ENCODE measurements at places on chromosomes 3 and 15. TPM values are rescaled to one million over a fixed set of nuclear protein-coding genes. Genes with fewer than 3 reads are reported as not detected.

Gene CHRD
- total RNA-seq, result not detected

Gene ARGFX
- not detected for total RNA-seq

Gene H1-8
- total RNA-seq, result not detected

Gene CKMT1B
- total RNA-seq, result 0.29 TPM

Gene LRRC31
- not detected for total RNA-seq

Gene CNTN6
- not detected for total RNA-seq

Gene NANOGP8
- not detected for total RNA-seq

Gene MASP1
- total RNA-seq, result not detected

Gene ZCWPW2
- 0.19 TPM for total RNA-seq

GRCh38 chr3:7410782-7411181 lies 549.9 kb downstream of the GRM7 start:
- H3K27ac ChIP-seq, result no peak overlapping the region
- H3K4me1 ChIP-seq, result no peaks in the 10 kb centered on the region
- no peaks in the 10 kb centered on the region for H3K36me3 ChIP-seq
- no peaks in the 10 kb centered on the region for H3K27me3 ChIP-seq

DNA sequence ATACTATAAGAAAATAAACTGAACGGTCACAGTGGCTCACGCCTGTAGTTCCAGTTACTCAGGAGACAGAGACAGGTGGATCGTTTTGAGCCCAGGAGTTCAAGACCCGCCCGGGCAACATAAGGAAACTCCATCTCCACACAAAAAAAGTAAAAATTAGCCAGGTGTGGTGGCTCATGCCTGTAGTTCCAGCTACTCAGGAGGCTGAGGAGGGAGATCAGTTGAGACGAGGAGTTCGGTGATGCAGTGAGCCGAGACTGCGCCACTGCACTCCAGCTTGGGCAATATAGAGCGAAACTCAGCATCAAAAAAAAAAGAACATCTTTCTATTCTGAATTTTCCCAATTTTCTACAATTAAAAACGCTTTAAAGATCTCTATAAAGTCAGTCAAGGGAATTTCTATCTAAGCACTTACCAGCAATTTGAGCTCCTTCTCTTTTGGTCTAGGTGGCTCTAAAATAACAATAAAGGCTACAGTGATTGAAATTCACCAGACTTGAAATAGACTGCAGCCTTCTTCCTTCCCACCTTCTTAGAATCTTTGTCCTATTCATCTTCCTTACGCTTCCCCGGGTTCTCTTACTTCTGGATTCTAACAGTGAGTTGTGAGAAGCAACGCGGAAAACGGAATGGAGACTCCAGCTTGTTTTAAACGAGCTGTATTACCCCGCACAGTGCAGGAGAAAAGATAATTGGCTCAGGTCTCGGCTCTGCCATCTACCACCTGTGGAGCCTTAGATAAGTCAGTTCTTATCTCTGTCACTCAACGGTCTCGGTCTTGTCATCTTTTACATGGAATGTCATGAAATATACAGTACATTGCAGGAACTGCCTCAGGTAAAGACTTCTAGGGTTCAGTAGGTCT lies 812 bp upstream of the SEC62 start:
- H3K4me1 ChIP-seq, result peaks cover 46% of the 10 kb centered on the region
- H3K27ac ChIP-seq, result peak overlapping the region; percentile 98
- peak overlapping the region; percentile 87 for H3K4me3 ChIP-seq
- H3K27me3 ChIP-seq, result no peaks in the 10 kb centered on the region
- peaks cover 10% of the 10 kb centered on the region for H3K36me3 ChIP-seq

DNA sequence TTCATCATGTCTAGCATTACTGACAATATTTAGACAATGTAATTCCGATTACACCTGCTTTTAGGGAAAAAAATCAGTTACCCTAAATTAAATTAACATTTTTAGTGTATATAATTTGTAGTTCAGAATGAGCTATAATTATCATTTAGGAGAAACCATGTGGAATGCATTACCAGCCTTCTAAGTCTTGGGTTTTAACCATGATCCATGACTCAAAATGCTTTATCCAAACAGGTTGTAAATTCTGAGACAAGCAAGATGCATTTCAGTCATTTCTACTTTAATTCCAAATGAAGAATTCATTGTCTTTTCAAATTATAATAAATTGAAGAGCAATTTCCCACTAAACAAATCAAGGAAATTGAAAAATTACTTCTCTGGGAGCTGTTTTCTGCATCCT lies 243.7 kb upstream of the LRIG1 start:
- no peak overlapping the region for H3K4me3 ChIP-seq
- H3K27ac ChIP-seq, result no peak overlapping the region
- peaks cover 10% of the 10 kb centered on the region for H3K27me3 ChIP-seq
- no peaks in the 10 kb centered on the region for H3K36me3 ChIP-seq
- no peaks in the 10 kb centered on the region for H3K4me1 ChIP-seq
- DNase-seq, result no peak

DNA sequence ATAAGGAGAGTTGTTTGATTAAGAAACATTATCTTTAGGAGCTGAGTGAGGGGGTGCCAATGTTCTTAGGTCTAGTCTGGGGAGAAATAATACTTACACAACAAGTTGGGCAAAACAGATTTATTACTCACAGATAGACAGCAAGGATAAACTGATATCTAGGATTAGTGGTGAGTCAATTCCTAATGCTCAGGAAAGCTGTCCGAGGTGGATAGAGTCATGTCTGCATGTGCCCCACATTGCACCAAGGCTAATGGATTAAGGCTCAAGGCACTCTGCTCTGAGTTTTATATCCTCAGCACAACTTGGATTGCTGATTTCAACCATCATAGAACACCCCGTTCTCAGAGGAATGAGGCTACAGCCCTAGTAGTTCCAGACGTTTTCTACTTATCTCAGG lies 1042.3 kb downstream of the OTOL1 start:
- no peaks in the 10 kb centered on the region for H3K4me1 ChIP-seq
- H3K27ac ChIP-seq, result no peak overlapping the region
- H3K36me3 ChIP-seq, result no peaks in the 10 kb centered on the region
- no peak for DNase-seq
- H3K4me3 ChIP-seq, result no peak overlapping the region

GRCh38 chr3:33004961-33005360 lies 53.5 kb downstream of the CCR4 start:
- H3K36me3 ChIP-seq, result peaks cover 48% of the 10 kb centered on the region
- DNase-seq, result no peak

GRCh38 chr3:24689353-24689752 lies 194.7 kb upstream of the THRB start:
- H3K27ac ChIP-seq, result no peak overlapping the region
- DNase-seq, result no peak
- H3K36me3 ChIP-seq, result no peaks in the 10 kb centered on the region
- H3K4me1 ChIP-seq, result peaks cover 12% of the 10 kb centered on the region
- no peak overlapping the region for H3K4me3 ChIP-seq

GRCh38 chr15:75069301-75069925 lies 46.0 kb downstream of the PPCDC start:
- H3K4me1 ChIP-seq, result peaks cover 23% of the 10 kb centered on the region
- H3K4me3 ChIP-seq, result no peak overlapping the region
- DNase-seq, result no peak
- H3K36me3 ChIP-seq, result peaks cover 21% of the 10 kb centered on the region
- peaks cover 27% of the 10 kb centered on the region for H3K27me3 ChIP-seq
- H3K27ac ChIP-seq, result peak overlapping the region; percentile 43

DNA sequence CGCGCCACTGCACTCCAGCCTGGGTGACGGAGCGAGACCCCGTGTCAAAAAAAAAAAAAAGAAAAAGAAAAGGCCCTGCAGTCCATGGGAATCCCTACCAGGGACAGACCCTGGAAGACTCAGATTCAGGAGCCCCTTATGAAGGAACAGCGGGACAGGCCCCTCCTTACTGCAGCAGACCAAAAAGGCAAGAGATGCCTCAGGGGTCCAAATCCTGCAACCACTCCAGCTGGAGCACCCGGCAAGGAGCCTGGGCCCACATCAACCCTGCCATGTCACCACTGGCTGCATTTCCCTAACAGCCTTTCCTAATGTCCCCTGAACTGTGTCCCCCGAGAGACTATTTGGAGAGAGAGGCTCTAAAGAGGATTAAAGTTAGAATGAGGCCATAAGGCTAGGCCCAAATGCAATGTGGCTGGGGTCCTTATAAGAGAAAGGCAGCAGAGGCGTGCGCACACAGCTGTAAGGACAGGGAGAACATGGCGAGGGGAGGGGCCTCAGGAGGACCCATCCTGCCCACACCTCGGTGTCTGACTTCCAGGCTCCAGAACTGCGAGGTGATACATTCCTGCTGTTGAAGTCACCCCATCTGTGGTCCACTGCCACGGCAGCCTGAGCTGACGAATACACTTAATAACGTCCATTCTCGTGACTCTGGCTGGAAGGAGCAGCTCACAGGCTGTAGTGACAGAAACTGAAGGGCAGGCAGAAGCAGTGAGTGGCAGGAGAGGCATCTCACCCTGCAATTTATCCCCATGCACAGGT lies 78.1 kb downstream of the ATP10A start:
- H3K27me3 ChIP-seq, result no peaks in the 10 kb centered on the region
- H3K4me1 ChIP-seq, result peaks cover 37% of the 10 kb centered on the region

- H3K27ac ChIP-seq, result no peak overlapping the region
- H3K4me1 ChIP-seq, result no peaks in the 10 kb centered on the region
- no peaks in the 10 kb centered on the region for H3K27me3 ChIP-seq
Measured at GRCh38 chr3:197533927-197534725, 21.6 kb downstream of the BDH1 start.

GRCh38 chr3:123949641-123950040 lies 11.4 kb downstream of the CCDC14 start:
- H3K4me1 ChIP-seq, result no peaks in the 10 kb centered on the region
- H3K36me3 ChIP-seq, result peaks cover 21% of the 10 kb centered on the region
- no peaks in the 10 kb centered on the region for H3K27me3 ChIP-seq
- H3K4me3 ChIP-seq, result no peak overlapping the region

DNA sequence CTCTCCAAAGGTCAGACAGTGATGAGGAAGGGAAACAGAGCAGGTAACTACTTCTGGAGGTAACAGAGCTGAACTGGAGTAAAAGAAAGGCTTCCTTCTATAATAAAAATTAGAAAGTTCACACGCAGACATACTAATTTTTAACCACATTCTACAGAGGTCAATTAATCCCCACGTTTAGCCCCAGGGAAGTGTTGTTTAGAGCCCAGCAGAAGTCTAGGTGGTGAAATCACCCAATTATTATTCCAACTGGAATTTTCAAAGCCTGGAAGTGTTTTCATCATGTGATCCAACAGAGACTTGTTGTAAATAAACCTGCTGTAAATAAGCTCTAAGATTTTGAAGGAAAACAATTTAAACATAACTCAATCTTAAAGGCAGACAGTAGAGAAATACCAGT lies 6.8 kb downstream of the ALDH1A2 start:
- DNase-seq, result no peak
- H3K4me3 ChIP-seq, result no peak overlapping the region
- no peaks in the 10 kb centered on the region for H3K4me1 ChIP-seq

DNA sequence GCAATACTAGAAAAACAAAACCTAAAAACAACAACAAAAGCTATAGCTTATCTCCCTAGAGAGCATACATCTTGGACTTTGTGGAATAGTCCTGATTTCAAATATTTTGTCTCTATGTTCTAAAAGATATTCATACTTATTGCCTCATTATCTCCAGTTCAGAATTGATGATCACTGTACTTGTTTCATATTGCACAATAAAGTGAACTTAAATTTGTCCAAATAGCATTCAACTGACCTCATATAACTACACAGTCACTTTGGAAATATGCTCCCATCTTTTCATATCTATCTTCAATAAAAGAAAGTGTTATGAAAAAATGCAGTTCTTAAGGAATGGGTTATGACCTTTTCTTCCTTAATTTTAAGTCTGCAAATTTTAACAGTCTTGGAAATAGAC lies 228.6 kb upstream of the CMC1 start:
- H3K4me3 ChIP-seq, result no peak overlapping the region
- no peaks in the 10 kb centered on the region for H3K27me3 ChIP-seq
- H3K36me3 ChIP-seq, result peaks cover 1% of the 10 kb centered on the region

- H3K4me3 ChIP-seq, result no peak overlapping the region
- no peaks in the 10 kb centered on the region for H3K4me1 ChIP-seq
- H3K27ac ChIP-seq, result no peak overlapping the region
- no peak for DNase-seq
- H3K36me3 ChIP-seq, result no peaks in the 10 kb centered on the region
Measured at GRCh38 chr3:13594991-13595421, 46.1 kb downstream of the FBLN2 start.

GRCh38 chr3:57957824-57958223 lies 50.4 kb upstream of the FLNB start:
- no peak overlapping the region for H3K27ac ChIP-seq
- H3K4me3 ChIP-seq, result no peak overlapping the region
- no peak for DNase-seq
- H3K36me3 ChIP-seq, result no peaks in the 10 kb centered on the region
- H3K4me1 ChIP-seq, result peaks cover 6% of the 10 kb centered on the region

DNA sequence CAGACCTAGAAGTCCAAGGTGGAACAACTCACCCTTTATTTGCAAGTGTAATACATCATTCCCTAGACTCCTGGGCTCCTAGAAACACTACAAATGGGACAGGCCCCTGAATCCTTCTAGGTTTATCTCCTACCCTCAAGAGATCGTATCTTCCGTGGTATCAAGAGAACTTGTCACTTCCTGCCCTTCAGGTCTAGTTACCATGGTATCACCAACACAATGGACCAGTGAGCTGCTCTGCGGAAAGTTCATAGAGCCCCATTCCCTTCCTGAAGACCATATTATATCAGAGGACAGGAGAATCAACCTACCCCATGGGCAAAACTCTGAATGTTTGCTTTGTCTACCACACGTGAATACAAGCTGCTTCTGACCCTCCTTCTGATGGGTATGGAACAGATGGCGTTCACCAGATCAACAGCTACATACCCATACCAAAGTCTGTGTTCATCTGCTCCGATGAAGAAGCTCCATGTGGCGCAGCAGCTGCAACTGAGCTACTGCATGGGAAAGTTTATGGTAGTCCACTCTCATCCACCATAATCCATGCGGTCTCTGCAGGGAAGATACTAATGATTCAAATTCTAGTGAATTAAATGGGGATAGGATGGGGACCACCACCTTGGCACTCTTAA lies 84.6 kb upstream of the KLF13 start:
- H3K4me3 ChIP-seq, result no peak overlapping the region
- H3K4me1 ChIP-seq, result peaks cover 27% of the 10 kb centered on the region
- DNase-seq, result no peak
- peak overlapping the region; percentile 50 for H3K27ac ChIP-seq
- no peaks in the 10 kb centered on the region for H3K36me3 ChIP-seq

DNA sequence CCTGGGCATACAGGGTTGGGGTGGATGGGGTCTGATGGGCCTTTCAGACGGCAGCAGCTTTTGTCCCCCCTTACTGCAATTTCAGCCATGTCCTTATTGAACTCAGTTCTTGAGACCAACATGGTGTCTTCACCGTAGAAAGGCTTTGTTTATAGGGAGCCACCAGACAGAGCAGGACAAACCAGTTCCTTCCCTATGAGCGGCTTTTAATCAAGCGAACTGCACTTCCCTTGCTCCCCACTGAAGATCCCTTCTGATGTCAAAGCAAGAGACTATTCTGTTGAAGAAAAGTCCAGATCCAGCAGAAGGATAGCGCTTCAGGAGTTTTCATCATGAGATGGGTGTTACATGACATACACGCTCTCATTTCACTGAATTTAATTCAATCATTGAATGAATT lies 100.4 kb downstream of the CD47 start:
- no peak overlapping the region for H3K27ac ChIP-seq
- peaks cover 19% of the 10 kb centered on the region for H3K4me1 ChIP-seq
- DNase-seq, result no peak

GRCh38 chr3:196220587-196220986 lies 4.3 kb downstream of the SLC51A start:
- no peak overlapping the region for H3K27ac ChIP-seq
- peaks cover 3% of the 10 kb centered on the region for H3K27me3 ChIP-seq
- H3K4me3 ChIP-seq, result no peak overlapping the region
- DNase-seq, result no peak
- no peaks in the 10 kb centered on the region for H3K36me3 ChIP-seq
- H3K4me1 ChIP-seq, result peaks cover 15% of the 10 kb centered on the region
